ENCODE measurements at places on chromosomes 16 and 17.
A peak's percentile ranks its signal among the peaks of the same experiment; 100 is the strongest.

DNA sequence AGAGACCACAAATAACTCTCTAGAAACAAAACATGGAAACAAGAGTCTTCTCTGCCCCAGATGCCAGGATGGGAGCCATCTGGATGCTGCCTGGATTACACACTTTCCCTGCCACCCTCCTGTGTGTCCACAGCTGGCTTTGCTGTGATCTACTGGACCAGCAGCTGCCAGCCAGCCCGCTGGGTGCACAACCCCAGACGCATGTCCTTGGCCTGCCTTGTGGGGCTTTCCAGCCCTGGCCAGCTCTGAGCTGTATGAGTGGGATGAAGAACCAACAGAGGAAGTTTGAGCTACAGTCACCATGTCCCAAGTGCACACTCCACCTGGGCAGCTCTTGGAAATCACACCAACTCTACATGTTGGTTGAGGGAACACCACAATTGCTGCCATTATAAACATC, 57.0 kb upstream of the TNRC6C start:
- DNase-seq: no peak

DNA sequence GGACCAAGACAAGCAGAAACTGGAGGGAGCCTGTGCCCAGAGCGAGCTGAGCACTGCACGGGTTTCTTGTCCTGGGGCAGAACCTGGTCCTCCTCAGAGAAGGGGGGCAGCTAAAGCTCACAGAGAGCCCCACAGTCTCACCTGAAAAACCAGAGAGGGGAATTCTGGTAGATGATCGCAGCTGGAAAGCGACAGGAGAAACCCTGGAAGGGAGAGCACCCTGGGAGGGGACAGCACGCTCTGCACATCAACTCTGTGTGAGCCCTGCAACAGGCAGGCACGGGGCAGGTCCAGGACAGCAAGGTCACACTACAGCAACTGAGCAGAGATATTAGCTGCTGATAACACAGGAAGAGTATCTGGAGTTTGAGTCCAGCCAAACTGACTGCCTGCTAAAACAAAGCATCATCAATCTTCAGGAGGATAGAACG, 18.2 kb downstream of the ZCCHC14 start:
- DNase-seq: no peak

DNA sequence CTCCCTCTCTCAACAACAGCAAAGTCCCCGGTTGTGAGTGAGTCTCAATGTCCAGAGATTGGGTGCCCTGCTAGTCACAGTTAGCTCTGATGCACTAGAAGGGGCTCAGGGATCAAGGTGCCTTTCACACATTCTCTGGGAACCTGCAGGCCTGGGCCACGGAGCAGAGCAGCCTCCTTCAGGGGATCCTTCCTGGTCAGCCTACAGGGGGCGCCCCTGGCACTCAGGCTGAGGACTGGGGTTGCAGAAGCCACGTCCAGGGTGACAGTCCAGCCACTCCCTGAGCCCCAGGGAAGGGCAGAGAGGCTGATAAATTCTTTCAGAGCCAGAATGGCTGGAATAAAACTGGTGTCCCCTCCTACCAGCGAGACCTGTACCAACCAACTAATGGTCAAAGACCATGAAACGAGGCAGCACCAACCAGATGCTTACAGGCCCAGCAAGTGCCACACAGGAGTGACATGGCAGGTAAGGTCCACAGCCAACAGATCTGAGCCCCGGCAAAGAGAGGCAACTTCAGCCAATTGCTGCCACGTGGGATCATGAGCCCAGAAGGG, 43.5 kb downstream of the ST3GAL2 start:
- peak; percentile 38 for DNase-seq

DNA sequence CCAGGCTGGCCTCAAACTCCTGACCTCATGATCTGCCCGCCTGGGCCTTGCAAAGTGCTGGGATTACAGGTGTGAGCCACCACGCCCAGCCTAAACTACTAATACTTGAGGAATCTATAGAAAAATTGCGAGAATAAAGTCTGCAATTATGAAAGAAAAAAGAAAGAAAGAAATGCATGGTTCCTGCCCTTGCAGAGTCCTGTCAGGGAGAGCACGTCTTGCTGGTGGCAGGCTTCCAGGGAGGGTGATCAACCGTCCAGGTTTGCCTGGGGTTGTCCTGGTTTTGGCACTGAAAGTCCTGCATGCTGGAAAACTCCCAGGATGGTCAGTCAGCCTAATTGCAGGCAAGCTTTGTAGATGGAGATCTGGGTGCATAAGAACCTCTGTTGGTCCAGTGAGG, 21.5 kb upstream of the KIFC3 start:
- DNase-seq: no peak

- peak; percentile 72 for DNase-seq
Measured at GRCh38 chr17:35799942-35800341, 4.5 kb upstream of the MMP28 start.

- peak; percentile 68 for DNase-seq
Measured at GRCh38 chr17:35254107-35254773, 11.4 kb downstream of the SLFN5 start.

DNA sequence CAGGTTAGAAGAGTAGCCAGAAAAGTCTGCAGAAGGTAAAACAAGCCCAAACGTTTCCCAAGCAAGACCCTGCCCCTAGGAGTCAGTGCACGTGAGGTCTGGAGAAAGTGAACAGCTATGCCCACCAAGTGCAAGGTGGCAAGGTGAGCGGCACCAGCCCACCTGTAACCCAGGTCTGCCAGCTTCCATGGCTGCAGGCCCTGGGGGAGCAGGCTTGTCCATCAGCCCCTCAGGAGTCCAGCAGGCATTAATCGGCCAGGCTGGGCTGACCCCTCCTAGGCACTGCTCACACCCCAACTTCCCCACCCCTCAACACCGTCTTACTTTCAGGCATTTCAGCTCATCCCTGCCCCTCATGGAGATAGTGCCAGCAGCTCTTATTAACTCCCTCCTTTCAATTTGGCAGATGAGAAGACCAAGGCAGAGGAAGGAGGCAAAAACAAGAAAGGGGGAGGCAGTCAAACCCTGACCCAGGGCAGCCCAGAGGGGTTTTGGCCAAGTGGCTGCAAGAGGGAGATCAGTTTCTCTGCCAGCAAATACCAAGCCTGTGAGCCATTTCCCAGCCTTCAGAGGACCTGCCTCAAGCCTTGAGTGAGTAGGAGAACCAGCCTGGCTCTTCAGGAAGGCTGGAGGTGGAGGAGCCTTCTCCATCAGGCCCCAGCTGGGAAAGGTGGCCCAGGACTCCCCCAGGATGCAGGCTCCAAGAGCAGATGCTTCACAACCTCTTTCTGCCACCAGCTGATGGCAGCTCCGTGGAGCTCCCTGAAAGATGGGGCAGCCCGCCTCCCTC, 14.7 kb downstream of the BEAN1 start:
- no peak for DNase-seq

DNA sequence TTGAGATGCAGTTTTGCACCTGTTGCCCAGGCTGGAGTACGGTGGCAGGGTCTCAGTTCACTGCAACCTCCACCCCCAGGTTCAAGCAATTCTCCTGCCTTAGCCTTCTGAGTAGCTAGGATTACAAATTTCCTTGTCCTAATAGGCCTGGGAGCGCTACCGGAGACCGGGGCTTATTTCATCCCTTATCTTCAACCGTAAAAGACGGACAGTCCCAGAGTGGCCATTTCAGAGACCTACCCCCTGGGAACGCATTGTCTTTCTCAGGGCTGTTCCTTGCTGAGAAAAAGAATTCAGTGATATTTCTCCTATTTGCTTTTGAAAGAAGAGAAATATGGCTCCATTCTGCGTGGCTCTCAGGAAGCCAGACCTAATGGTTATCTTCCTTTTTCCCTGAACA, 39.6 kb upstream of the GINS3 start:
- no peak for DNase-seq

GRCh38 chr17:42028791-42029127, 8.9 kb downstream of the NKIRAS2 start:
- DNase-seq: no peak

- DNase-seq: no peak
Measured at GRCh38 chr17:39603304-39604016, 4.3 kb downstream of the NEUROD2 start.

DNA sequence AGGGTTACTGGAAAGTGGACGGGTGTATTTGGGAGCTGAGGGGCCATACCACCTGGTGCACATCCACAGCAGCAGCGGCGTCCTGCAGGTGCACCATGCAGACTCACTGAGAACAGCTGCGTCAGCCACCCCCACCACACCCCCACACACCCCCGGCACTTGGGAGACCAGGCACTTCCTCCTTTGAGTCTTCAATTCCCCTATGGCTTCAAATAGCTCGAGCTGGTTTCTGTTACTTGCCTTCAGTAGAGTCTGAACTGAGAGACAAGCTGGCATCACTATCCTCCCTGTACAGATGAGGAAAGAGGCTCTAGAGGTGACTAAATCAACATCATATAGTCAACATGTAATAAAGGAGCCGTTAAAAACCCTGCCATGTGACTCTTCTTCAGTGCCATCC, 15.4 kb downstream of the CUEDC1 start:
- peak; percentile 82 for DNase-seq

DNA sequence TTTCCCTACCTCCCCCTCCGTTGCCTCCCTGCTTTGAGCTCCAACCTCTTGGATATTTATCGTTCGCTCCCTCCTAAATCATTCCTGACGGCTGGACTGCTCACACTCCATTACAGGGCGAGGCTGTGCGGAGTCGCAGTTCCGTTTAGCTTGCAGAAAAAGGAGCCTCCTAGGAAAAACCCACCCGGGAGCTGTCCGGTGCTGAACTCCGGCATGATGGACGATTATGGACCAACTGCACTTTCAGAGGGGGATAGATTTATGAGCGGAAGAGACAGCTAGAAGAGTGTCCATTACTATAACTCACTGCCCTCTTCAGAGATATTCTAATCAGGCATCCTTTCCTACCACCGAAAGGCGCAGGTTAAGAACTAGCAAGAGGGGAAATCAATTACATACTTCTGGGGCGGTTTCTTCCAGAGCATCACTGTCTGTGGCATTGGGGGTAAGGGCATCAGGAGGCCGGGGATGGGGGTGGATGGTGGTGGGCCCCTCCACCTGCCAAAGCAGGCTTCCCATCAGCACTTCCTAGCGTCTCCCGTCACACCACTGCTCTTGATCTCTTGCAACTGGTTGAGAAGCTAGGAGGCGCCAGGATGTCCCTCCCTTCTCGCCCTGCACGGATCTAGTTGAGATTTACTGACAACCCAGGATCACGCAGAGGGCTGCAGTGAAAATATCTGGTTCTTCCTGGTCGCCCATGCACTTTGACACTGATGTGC, 251.2 kb downstream of the ENGASE start:
- no peak for DNase-seq

- no peak for DNase-seq
Measured at GRCh38 chr17:13593757-13594156, 8.0 kb downstream of the HS3ST3A1 start.

GRCh38 chr16:16008666-16009065, 59.2 kb downstream of the ABCC1 start:
- no peak for DNase-seq

DNA sequence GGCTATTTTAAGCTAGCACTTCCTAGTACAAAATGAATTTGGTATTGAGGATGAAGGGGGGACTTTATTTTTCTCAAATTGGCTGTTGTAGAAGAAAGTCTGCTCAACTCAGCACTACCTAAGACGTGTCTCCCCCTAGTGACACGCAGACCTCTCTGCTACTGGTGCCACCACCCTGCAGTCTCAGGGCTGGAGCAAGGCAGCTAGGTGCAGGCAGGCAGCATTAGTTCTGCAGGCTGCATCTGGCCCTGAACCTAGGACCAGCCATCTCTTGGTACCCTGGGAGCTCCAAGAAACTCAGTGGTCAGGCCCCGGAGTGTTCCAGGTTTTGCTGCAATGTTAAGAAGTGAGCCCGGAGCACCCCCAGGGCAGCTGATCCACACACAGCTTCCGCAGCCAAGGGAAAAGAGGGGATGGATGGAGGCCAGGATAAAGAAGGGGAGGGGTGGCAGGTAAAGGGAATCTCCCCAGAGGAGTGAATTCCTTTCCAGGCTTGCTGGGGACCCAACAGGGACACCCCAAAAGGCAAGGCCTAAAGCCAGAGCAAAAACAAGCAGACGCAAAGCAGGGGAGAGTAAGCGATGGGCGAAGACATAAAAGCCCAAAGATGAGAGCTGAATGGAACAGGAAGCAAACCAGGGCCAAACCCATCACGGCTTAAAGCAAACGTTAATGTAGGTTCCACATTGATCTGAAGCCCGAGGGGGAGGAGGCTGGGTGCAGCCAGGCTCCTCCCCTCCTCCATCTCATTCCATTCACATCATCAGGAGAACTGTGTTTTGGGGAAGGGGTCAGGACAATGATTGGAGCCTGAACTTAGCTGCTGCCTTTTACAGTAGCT, 200.5 kb downstream of the ZFHX3 start:
- peak; percentile 45 for DNase-seq

- no peak for DNase-seq
Measured at GRCh38 chr17:2390199-2390836, 10.5 kb downstream of the MNT start.

DNA sequence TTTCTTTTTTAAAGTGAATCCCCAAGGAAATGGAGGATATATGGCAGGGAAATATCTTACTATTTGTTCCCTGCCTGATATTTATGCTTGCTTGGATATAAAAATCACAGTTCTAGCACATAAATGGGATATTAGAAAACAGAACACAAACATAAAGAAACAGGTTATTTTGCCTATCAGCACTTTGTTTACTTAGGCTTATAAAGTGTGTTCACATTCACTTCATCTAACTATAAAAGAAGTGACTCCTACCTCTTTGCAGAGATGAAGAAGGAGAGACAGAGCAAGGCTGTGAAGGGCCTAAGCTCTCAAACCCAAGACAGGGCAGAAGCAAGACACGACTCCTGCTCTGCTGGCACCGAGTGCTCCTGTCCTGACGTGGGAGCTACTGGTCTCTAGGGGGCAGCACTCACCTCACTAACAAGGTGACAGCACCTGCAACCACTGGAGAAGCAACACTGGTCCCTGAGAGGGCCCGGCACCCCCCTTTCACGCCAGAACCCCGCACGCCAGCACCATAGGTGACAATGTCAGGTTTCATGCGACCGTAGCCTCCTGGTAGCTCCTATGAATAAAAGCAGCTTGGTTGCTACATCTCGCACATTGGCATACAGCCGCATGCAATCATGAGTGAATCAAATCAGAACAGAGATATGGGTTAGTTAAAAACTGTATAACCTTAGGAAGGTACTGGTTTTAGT, 32.0 kb downstream of the MBTPS1 start:
- DNase-seq: no peak

DNA sequence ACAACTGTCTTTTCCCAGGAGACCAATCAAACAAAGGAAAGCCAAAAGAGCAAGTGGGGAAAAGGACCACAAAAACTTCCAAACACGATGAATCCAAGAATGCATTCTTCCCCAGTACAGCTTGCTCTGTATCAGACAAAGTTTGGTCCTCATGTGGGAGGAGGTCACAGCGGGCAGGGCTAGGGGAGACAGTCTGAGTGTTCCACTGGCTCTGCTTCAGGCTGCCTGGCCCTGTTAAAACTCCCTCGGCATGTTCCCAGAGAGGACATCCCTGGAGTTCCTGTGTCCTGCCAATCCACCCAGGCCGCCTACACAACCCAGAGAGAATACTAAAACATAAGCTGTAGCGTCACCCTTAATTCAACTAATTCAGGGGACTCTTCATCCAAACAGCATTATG, 415.1 kb upstream of the DYNLRB2 start:
- no peak for DNase-seq

All from pons (tissue), 1 donor.